ENCODE measurements at places on chromosomes 2 and 18. TPM values are rescaled to one million over a fixed set of nuclear protein-coding genes. Genes with fewer than 3 reads are reported as not detected.

The KCNK3 gene
- total RNA-seq: 0.44 TPM

The PLCD4 gene
- 2.6 TPM for total RNA-seq

The GPC1 gene
- 70.9 TPM for total RNA-seq

The CAPN10 gene
- total RNA-seq: 30.3 TPM

The LYPD1 gene
- total RNA-seq: 0.22 TPM

The GAD1 gene
- total RNA-seq: not detected

The UGT1A3 gene
- total RNA-seq: not detected

Measured in uterine smooth muscle cell (primary cell).